ENCODE measurements at places on chromosomes 2 and 18.

DNA sequence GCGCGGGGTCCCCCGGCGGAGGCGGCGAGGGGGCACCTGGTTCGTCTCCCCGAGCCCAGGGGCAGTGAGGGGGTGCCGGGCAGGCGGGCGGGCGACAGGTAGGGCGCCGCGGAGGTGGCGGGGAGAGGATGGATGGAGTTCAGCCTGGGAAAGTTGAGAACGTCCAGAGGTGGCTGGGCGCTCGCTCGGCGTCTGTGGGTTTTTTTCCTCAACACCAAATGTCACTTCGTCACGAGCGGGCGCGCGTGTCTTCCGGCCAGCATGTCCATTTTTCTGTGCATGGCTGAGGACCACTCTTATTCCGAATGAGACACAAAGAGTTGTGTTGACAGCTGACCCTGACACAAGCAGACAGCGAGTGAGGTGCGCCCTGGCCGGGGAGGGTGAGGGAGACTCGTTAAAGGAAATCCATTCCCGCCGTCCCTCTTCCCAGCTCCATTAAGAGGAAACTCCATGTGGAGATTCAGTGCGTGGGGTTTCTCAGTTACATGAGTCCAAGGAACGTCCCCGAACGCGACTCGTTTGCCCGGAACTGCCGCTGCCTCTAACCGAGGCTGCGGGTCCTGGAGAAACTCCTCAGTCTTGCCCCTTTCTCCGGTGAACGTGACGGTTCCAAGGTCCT, 859 bp downstream of the GREB1L start:
- DNase-seq: no peak

- peak; percentile 64 for DNase-seq
These were observed 68.3 kb downstream of the SPTBN1 start for GRCh38 chr2:54524226-54524991.

DNA sequence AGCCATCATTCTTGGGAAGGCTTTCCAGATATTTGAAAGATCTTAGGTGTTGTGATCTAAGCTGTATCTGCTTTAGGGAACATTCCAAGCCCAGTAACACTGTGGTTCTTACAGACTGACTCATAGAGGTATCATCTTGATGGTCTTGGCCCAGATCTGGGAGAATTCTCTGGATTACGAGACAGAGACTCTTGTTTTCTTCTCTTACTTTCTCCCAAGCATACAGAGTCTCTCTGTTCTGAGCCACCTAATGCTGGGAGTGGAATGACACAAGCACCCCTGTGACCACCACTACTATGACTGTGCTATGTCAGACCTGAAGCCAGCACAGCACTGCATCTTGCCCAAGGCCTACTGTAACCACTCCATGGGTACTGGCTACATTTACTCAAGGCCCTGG, 81.0 kb upstream of the EPAS1 start:
- no peak for DNase-seq

DNA sequence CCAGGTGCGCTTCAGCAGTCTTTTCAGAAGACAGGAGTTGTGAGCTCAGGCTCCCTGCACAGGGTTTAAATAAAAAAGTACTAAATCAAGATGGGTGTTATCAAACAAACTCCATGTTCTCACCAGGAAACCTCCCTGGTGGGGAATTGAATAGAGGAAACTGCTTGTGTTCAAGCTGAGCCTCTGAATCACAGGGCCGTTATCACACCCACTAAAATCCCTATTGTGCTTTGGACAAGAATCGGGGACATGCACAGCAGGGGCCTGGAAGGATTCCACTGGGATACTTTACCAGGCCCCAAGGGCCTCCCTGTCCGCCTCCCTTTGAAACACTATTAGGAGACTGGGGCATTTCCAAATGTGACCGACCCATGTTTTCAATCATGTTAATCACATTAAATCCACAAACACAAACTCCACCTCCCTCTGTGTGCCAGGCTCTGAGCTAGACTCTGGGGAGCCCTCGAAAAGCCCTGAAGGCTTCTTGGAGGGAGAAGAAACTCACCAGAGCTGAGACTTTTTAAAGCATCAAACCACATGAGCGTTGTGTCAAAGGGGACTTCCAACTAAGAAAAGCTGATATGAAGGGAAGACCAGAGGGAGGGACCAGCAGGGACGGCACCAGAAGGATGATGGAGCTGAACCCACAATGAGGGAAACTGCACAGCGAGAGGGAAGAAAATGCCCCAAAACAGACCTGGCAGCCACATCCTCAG, 458.7 kb upstream of the ID2 start:
- no peak for DNase-seq

DNA sequence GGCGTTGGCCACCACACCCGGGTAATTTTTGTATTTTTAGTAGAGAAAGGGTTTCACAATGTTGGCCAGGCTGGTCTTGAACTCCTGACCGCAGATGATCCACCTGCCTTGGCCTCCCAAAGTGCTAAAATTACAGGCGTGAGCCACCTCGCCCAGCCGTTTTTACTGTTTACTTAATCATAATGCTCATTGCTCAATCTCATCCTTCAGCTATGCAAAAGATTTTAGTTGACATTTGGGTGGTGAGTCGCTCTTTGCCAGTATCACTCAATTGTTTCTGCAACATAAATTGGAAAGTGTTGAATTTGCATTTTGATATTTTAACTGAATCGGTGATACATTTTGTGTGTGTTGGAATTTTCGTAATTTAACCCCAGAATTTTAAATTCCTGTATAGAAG, 7.8 kb upstream of the ZNF532 start:
- no peak for DNase-seq

- DNase-seq: no peak
These were observed 19.8 kb downstream of the STAT1 start for GRCh38 chr2:190994148-190994547.

GRCh38 chr18:13265008-13265910, 46.7 kb downstream of the LDLRAD4 start:
- peak; percentile 70 for DNase-seq

DNA sequence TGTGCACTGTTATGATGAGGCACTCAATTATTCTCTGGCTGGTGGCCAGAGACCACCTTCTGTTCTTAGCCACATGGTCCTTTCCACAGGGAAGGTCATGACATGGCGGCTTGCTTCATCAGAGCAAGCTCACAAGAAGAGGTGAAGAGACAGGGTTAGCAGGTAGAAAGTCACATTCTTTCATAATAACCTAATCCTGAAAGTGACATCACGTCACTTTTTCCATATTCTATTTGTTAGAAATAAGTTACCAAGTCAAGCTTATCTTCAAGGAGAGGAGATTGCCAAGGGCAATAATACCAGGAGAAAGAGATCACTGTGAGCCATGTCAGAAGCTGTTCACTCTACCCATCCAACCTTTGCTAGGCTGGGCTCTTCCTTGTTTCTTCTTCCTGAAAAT, 139.4 kb downstream of the OSR1 start:
- no peak for DNase-seq

GRCh38 chr2:188199716-188200128, 92.0 kb upstream of the GULP1 start:
- DNase-seq: no peak

DNA sequence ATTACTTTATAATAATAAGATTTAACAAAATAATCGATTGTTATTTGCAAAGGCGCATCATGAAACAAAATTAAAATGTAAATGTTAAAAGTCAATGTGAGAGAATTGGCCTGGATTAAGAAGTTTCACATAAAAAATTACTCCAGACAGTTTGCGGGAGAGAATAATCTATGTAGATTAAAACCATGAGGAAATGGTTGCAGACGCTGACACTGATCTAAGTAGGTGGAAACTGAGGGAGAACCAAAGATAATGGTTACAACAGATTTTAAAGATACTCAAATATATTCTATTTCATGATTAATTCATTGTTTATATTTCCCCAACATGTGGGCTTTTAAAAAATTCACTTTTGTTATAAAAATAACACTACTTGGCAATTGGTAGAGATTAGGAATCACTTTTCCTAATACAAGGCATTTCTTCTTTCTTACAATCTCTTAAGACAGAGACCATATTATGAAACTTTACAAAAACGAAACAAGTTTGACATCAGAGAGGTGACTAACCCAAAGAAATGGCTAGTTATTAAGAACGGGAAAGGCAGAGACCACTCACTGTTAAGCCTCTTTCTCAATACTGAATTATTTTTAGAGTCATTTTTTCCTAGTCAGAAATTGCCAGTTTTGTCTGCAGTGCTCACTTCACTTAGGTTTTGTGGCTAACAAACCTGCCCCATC, 1.6 kb downstream of the KANSL1L start:
- DNase-seq: no peak

GRCh38 chr18:30439174-30439573, 603.4 kb downstream of the DSC3 start:
- no peak for DNase-seq

DNA sequence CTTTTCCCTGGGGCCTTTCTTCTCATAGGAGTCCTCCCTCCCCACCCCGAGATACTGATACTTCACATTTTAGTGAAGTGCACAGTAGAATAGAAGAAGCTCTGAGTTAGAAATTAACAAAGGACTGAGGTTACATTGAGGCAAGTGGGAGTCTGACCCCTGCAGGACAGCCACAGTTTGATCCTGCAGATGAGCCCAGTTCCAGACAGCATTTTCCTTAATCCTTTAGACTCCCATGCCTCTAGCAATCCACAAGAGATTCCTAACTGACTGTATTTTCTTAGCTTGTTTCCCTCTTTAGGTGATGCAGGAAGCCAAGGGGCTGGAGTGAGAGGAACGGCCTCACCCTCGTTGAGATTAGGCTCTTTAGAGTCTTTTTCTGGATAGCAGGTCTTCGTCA, 204.0 kb downstream of the CYRIA start:
- no peak for DNase-seq

DNA sequence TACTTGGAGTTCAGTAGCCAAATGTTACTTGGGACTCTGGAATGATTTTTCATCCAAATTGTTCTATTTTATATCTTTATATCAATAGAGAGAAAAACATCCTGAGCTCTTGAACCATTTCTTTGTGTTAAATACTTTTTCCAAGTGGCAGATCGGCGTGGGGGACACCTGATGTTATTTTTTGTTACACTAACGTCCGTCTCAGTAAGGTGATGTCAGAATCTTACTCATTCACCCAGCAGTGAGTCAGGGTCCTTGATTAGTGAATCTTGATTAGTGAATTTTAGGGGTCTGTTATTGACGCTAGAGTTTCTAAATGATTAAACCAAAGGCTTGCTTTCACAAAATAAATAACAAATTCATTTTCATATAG, 1.7 kb downstream of the MIB1 start:
- DNase-seq: no peak

GRCh38 chr18:58391932-58392323, 237.0 kb downstream of the ALPK2 start:
- no peak for DNase-seq

DNA sequence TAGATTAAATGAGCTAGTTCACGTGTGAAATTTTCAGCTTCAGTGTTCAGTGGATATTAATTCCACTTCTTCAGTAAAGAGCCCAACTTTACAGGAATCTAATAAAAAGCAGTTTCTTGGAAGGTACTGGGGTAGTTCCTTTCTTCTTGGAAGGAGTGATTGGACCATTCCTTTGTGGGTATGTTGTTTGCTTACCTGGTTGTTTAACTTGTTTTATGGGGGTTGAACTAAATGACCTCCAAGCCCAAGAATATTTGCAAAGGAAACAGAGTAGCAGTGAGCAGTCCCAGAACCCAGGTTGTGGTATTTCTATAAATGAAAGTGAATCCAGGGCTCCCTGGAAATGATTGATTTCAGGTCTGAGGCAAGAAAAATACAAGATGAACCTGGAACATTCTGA, 31.4 kb downstream of the KCNJ13 start:
- no peak for DNase-seq

- DNase-seq: no peak
These were observed 24.3 kb downstream of the UPP2 start for GRCh38 chr2:158125756-158126498.

DNA sequence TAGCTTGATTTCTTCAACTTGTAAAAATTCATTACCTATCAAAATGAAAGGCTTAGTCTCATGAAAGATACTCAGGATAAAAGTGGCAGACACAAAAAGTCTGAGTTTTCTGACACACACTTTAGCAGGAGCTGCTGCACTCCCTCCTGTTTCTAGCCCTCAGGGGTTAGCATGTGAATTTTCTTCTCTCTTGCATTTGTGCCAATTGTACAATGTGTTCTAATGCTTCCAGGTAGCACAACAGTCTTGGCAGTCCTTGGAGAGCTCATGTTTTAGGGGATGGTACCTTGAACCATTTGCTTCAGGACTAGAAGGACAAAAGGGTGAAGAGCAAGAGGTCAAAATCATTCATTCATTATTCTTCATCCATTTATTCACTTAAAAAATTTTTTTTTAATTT, 316.8 kb downstream of the AFF3 start:
- DNase-seq: no peak

DNA sequence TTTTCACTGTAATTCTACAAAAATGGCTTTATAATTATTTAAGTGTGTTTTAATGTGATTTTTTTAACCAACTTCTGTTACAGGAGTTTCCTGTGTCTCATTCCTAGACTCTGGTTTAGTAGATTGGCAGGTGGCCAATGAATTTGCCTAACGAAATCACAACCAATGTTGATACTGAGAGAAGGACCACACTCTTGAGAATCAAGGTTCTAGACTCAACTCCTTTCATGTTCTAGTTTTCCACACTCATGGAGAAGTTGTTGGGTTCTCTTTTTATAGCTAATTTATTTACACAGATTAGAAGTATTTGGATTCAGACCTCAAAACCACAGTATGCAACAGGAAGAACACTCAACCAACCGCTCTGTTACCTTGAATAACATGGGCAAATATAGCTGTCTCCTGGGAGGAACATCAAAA, 22.6 kb upstream of the USP34 start:
- DNase-seq: no peak

- no peak for DNase-seq
These were observed 63.4 kb downstream of the OLA1 start for GRCh38 chr2:174184915-174185314.

DNA sequence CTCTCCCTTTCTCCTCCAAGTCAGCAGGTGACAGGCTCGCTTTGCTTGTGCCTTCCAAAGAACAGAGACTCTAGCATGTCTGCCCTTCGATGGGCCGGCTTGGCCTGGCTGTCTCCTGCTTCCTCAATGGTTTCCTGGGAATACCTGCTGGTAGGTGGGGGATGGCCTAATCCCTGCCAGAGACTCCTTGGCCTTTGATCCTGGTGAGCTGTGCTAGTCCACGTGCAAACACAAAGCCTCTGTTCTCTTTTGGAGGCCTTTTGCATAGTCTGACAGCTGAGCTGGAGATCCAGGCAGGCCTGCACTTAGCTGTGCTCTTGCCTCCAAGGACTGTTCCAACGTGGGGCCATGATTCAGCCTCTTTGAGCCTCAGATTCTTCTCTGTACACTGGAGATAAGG, 67.6 kb downstream of the ARL4C start:
- DNase-seq: no peak

- DNase-seq: no peak
These were observed 267.8 kb upstream of the TRIB2 start for GRCh38 chr2:12448846-12449505.

DNA sequence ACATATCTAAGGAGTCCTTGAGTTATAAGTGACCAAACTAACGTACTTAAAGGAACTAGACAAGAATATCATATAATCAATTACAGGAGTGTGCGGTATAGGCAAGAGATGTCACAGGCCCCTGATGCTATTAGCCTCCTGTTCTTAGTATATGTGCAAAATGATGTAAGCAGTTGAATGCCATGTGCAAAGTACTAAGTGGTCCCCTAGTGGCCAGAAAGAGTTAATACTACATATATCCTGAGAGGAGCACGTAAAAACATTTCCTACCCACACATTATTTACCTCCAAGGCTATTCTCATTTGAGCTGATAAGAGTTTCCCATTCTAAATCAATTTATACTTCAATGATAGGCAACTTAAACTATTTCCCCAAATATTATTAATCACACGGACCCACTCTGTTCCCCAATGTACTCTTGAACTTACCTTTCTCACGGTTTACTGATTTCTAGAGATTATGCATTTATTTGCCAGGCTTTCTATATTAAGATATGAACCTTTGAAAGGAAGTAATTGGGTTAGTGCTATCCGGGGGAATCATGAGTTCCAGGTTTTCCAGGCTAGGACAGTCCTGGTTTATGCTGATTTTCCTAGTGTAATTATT, 158.0 kb upstream of the KLHL14 start:
- no peak for DNase-seq
